WTC11 (cell line): ENCODE measurements at places on chromosomes 12 and 14.

GRCh38 chr12:62694632-62695031, 228.0 kb downstream of the MON2 start:
- DNase-seq, result no peak

DNA sequence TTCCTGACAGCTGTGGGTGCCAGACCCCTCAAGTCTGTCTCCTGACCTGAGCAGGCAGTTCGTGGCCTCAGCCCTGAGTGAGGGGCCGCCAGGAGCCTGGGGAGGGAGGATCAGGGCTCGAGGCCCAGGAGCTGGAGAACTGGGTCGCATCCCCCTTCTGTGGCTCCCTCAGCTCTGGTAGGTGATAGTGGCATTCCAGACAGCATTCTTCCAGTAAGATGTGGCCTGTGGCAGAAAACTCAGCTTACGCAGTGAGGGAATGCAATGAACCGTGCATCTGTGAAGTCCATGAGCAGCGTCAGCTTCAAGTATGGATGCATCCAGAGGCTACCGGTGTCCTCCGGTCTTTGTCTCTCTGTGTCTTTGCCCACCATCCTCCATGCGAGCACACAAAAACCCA, 28.4 kb upstream of the FBRSL1 start:
- no peak for DNase-seq

GRCh38 chr14:100587763-100588411, 670 bp upstream of the BEGAIN start:
- peak; percentile 10 for DNase-seq

GRCh38 chr12:13443498-13443897, 247.0 kb downstream of the EMP1 start:
- DNase-seq, result no peak

GRCh38 chr14:105894125-105894977, 368.0 kb downstream of the TMEM121 start:
- DNase-seq, result peak; percentile 1

DNA sequence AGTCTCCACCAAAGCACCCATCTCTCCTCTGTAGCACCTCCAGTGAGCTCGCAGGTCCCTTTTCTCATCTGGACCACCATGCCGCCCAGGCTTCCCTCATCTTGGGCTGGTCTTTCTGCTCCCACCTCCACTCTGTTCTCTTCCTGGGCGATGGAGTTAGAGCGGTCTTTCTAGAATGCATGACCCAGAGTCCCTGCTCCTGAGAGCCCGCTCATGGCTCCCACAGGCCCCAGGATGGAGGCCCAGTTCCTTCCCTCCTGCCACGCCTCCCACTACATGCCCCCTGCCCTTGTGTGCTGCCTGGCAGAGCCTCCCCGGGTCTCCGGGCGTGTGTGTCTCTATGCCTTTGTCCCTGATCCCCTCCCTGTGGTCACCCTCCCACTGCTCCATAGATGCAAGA, 100.7 kb upstream of the RTL1 start:
- no peak for DNase-seq

GRCh38 chr14:39474416-39474911, 42.2 kb upstream of the FBXO33 start:
- DNase-seq, result no peak

DNA sequence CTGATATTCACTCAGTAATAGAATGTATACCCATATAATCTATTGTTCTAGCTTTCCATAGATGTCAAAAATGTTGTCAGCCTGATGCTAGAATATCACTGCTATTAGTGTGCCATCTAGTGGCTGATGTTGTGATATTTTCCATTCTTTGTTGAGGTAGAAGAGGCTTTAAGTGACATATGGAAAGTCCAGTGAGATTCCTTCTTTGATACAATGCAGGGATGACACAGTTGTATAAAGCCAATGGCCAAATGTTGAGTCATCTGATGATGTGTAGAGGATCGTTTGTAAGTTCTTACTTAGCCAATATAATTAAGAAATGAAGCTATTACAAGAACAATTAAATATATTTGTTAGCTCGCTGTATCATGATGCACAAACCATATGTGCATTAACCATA, 58.1 kb upstream of the PCED1B start:
- DNase-seq, result no peak

DNA sequence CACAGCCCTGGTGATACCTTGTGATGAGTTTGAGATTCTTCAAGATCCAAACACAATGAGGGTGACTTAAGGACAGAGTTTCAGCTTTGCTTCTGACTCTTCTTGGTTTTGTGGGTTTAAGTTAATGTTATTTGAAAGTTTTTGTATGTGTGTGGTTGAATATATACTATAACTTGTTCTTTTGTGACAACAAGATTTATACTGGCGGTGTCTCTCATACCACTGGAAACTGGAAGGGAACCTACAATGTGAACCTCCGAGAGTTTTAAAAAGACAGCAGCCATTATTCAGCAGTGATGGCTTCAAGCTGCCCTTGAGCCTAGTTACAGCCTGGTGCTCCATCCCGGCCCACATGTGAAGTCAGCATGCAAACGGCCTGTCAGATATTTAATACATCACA, 87.9 kb upstream of the IGF1 start:
- no peak for DNase-seq

GRCh38 chr12:133165776-133166175, 15.5 kb upstream of the ZNF268 start:
- DNase-seq, result no peak
